ENCODE measurements at places on chromosomes 7 and 10. TPM values are rescaled to one million over a fixed set of nuclear protein-coding genes. Genes with fewer than 3 reads are reported as not detected.
A peak's percentile ranks its signal among the peaks of the same experiment; 100 is the strongest.

DNA sequence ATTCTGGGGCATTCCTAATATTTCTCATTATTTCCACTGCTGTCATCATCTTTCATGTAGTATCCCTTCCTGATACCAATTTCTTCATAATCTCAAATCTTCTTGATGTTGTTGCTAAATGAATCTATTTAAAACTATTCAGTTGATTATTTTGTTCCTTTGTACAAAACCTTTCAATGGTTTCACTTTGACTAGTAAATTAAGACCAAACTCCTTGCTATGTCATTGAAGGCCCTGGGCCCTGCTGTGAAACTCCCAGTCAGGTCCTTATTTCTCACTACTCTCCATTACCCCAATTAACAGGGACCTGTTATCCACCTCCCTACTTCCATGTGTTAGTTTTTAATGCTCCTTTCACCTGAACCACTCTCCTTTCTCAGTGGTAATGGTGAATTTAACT is 97.0 kb downstream of the CTTNBP2 start:
- H3K4me1 ChIP-seq: no peaks in the 10 kb centered on the region
- DNase-seq: no peak
- H3K4me3 ChIP-seq: no peak overlapping the region
- H3K27ac ChIP-seq: no peak overlapping the region
- H3K27me3 ChIP-seq: no peaks in the 10 kb centered on the region
- no peaks in the 10 kb centered on the region for H3K36me3 ChIP-seq

DNA sequence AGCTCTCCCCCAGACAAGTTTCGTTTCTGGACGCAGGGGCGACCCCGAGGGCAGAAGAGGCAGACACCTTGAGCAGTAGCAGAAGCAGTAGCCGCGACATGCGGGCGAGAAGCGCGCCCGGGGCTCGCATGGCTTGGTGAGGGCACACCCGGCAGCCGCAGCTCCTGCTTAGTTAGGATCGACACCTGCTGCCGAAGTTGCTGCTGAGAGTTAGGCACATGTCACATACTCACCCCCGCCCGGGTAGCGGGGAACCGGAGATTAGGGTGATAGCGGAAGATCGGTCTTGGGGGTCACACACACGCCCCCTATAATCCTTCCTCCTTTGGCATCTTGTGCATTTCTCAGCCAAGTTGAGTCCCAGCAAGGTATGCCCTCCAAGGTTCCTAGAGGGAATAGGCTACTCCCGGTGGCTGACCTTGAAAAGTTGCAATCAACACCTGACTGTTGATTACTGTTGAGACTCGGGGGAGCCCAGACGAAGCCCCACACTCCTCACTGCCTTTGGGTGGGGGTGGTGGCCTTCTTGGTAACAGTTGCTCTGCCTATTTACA is 668 bp downstream of the GPR37 start:
- H3K27me3 ChIP-seq: peaks cover 56% of the 10 kb centered on the region
- peaks cover 12% of the 10 kb centered on the region for H3K4me1 ChIP-seq
- DNase-seq: peak; percentile 41
- H3K27ac ChIP-seq: no peak overlapping the region
- H3K36me3 ChIP-seq: no peaks in the 10 kb centered on the region
- H3K4me3 ChIP-seq: peak overlapping the region; percentile 64

- H3K4me1 ChIP-seq: no peaks in the 10 kb centered on the region
- H3K36me3 ChIP-seq: no peaks in the 10 kb centered on the region
- H3K27ac ChIP-seq: no peak overlapping the region
- DNase-seq: no peak
- H3K27me3 ChIP-seq: peaks cover 6% of the 10 kb centered on the region
Observed at GRCh38 chr10:122746408-122746807, 46.8 kb upstream of the C10orf120 start.

DNA sequence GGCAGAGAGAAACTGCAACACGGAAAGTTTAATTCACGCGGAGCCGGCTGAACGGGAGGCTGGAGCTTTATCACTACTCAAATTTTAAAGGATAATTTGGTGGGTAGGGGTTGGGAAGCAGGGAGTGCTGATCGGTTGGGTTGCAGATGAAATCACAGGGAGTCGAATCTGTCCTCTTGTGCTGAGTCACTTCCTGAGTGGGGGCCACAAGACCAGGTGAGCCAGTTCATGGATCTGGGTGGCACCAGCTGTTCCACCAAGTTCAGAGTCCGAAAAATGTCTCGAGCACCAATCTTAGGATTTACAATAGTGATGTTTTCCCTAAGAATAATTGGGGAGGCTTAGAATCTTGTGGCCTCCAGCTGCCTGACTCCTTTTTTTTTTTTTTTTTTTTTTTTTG is 3.6 kb upstream of the PRAP1 start:
- H3K4me1 ChIP-seq: peaks cover 4% of the 10 kb centered on the region
- H3K27ac ChIP-seq: no peak overlapping the region
- no peaks in the 10 kb centered on the region for H3K36me3 ChIP-seq
- H3K27me3 ChIP-seq: peaks cover 32% of the 10 kb centered on the region

DNA sequence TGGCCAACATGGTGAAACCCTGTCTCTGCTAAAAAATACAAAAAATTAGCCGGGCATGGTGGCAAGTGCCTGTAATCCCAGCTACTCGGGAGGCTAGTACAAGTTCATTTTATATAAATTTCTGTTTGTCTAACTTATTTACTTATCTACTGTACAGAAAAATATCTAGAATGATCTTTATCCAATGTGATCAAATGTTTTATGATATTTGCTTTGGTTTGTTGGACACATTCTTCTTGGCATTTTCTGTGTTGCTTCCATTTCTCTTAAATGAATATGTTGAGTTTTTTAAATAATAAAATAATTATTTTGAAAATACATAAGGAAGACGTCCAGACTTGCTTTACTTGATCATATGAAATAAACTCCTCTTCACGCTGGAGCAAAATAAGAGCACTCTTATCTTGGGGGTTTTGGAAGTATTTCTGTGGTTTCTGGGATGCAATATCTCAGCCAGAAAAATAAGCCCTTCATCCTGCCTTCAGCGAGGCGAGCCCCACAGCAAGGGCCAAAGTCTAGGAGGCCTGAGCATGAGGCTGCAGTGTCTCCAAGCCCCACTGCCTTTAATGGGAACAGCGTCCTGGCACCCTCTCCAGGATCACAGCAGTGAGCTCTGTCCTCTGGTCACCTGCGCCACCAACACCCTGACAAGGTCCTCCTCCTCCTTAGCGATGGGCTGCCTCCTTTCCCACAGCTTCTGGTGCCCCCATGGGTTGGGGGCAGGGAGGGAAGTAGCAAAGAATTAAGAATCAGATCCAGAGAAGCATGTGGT is 480.2 kb downstream of the KCNMA1 start:
- no peak for DNase-seq
- H3K4me1 ChIP-seq: no peaks in the 10 kb centered on the region
- H3K27ac ChIP-seq: no peak overlapping the region
- no peaks in the 10 kb centered on the region for H3K36me3 ChIP-seq
- H3K4me3 ChIP-seq: no peak overlapping the region

GRCh38 chr10:22932626-22933370 is 4.9 kb downstream of the ARMC3 start:
- H3K4me3 ChIP-seq: no peak overlapping the region
- H3K27ac ChIP-seq: no peak overlapping the region
- peaks cover 4% of the 10 kb centered on the region for H3K4me1 ChIP-seq
- DNase-seq: no peak
- H3K27me3 ChIP-seq: peaks cover 4% of the 10 kb centered on the region

GRCh38 chr7:108037140-108037539 is 34.2 kb upstream of the LAMB1 start:
- H3K4me3 ChIP-seq: no peak overlapping the region
- no peaks in the 10 kb centered on the region for H3K36me3 ChIP-seq
- H3K27ac ChIP-seq: no peak overlapping the region
- H3K4me1 ChIP-seq: no peaks in the 10 kb centered on the region

GRCh38 chr7:24939416-24939815 is 40.6 kb downstream of the OSBPL3 start:
- no peak overlapping the region for H3K27ac ChIP-seq
- H3K27me3 ChIP-seq: no peaks in the 10 kb centered on the region
- DNase-seq: no peak
- H3K4me3 ChIP-seq: no peak overlapping the region

DNA sequence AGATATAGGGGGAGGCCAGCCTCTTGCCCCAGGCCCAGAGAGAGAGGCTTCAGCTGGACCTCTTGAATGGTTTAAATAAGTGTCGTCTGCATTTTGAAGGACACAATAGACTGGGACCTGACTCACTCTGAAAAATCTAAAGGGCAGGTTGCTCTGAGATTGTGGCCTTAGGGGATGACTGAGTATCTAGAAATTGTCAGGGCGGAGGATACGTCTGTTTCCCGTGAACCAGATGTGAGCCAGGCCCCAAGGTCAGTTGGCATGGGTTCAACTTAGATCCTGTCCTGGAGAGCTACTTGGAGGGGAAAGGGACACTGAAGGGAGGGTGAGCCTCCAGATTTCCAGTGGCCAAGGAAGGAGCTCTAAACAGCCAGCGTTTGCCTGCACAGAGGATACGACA is 110.2 kb downstream of the CHN2 start:
- no peaks in the 10 kb centered on the region for H3K4me1 ChIP-seq
- no peak overlapping the region for H3K4me3 ChIP-seq
- peaks cover 10% of the 10 kb centered on the region for H3K27me3 ChIP-seq
- H3K36me3 ChIP-seq: no peaks in the 10 kb centered on the region

GRCh38 chr7:117072620-117073118 is 119.4 kb downstream of the ST7 start:
- H3K4me3 ChIP-seq: no peak overlapping the region
- peaks cover 4% of the 10 kb centered on the region for H3K4me1 ChIP-seq
- no peak for DNase-seq
- no peaks in the 10 kb centered on the region for H3K27me3 ChIP-seq
- peaks cover 3% of the 10 kb centered on the region for H3K36me3 ChIP-seq
- no peak overlapping the region for H3K27ac ChIP-seq

DNA sequence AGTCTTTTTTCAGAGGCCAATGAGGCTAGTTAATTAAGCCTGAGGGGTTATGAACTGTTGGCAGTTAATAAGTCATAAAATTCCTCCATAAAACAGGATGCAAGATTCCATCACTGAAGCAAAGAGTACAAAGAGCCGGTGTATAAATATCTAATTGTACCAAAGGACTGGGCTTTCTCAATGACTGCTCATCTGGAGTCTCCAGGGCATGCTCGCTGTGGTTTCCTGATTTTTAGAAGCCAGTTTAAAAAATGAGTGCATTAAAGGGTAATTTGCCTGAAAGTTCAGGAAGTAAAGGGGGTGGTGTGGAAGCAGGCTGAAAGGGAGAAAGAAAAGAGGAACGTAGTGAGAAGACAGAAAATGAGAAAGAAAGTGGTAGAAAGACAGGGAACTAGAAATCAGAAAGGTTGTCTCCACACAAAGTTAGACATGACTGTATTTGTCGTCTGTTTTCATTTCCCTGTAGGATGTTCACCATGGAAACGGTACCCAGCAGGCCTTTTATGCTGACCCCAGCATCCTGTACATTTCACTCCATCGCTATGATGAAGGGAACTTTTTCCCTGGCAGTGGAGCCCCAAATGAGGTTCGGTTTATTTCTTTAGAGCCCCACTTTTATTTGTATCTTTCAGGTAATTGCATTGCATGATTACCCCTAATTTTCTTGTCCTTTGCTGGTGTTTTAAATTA is 282.3 kb downstream of the TWIST1 start:
- H3K4me3 ChIP-seq: no peak overlapping the region
- no peak overlapping the region for H3K27ac ChIP-seq
- H3K36me3 ChIP-seq: no peaks in the 10 kb centered on the region
- no peaks in the 10 kb centered on the region for H3K4me1 ChIP-seq
- no peak for DNase-seq
- H3K27me3 ChIP-seq: no peaks in the 10 kb centered on the region

GRCh38 chr10:120793088-120793487 is 58.1 kb upstream of the WDR11 start:
- no peak overlapping the region for H3K27ac ChIP-seq
- no peak overlapping the region for H3K4me3 ChIP-seq
- H3K36me3 ChIP-seq: no peaks in the 10 kb centered on the region

DNA sequence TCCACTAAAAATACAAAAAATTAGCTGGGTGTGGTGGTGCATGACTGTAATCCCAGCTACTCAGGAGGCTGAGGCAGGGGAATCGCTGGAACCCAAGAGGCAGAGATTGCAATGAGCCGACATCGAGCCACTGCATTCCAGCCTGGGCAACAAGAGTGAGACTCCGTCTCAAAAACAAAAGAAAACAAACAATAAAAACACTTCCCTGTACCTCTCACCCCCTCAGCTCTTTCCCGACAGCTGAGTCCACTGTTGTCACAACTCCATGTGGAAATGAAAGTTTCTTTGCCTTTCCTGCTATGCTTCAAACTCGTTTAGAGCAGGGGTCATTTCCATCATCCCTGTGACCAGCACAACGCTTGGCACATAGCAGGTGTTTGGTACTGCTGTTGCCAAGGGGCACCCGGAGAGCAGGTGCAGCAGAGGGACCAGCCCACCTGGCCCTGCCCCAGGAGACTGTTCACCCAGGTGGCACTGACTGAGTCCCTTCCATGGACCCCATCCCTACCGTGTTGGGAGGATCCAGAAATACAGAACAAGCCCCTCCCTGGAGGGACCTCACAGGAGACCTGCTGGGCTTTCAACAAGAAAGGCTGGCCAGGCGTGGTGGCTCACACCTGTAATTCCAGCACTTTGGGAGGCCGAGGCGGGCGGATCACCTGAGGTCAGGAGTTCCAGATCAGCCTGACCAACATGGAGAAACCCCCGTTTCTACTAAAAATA is 4.9 kb downstream of the TMEM130 start:
- H3K36me3 ChIP-seq: no peaks in the 10 kb centered on the region
- H3K4me3 ChIP-seq: no peak overlapping the region
- H3K4me1 ChIP-seq: no peaks in the 10 kb centered on the region
- no peak for DNase-seq
- no peak overlapping the region for H3K27ac ChIP-seq

DNA sequence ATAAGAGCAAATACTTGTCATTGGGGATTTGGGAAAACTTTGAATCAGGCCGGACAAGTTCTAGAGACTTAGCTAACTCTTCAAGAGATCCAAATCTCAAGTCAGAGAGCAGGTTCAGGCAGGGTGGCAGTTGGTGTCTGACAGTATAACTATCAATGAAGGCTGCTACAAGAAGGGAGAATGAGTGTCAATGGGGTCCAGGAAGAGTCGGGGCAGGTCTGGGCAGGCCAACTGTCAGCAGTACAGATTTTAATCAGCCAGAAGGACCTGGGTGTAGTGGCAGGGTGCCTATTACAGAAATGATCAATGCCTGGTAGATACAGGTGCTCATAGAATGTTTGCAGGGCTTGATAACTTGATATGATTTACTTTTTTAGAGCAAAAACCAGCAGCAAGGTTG is 751.1 kb downstream of the GRM8 start:
- H3K27ac ChIP-seq: no peak overlapping the region
- no peaks in the 10 kb centered on the region for H3K27me3 ChIP-seq
- H3K4me1 ChIP-seq: no peaks in the 10 kb centered on the region
- no peak overlapping the region for H3K4me3 ChIP-seq
- no peak for DNase-seq

TMEM196 gene
- not detected for total RNA-seq

LRRC4 gene
- total RNA-seq: not detected

AGFG2 gene
- total RNA-seq: 61.4 TPM

MXI1 gene
- 29.1 TPM for total RNA-seq

TRA2A gene
- total RNA-seq: 108 TPM

PRLHR gene
- not detected for total RNA-seq

TIMM23 gene
- 73.9 TPM for total RNA-seq
